ENCODE measurements at places on chromosomes 2 and 18.

GRCh38 chr2:150392614-150393013 is 94.9 kb downstream of the RND3 start:
- DNase-seq, result no peak

DNA sequence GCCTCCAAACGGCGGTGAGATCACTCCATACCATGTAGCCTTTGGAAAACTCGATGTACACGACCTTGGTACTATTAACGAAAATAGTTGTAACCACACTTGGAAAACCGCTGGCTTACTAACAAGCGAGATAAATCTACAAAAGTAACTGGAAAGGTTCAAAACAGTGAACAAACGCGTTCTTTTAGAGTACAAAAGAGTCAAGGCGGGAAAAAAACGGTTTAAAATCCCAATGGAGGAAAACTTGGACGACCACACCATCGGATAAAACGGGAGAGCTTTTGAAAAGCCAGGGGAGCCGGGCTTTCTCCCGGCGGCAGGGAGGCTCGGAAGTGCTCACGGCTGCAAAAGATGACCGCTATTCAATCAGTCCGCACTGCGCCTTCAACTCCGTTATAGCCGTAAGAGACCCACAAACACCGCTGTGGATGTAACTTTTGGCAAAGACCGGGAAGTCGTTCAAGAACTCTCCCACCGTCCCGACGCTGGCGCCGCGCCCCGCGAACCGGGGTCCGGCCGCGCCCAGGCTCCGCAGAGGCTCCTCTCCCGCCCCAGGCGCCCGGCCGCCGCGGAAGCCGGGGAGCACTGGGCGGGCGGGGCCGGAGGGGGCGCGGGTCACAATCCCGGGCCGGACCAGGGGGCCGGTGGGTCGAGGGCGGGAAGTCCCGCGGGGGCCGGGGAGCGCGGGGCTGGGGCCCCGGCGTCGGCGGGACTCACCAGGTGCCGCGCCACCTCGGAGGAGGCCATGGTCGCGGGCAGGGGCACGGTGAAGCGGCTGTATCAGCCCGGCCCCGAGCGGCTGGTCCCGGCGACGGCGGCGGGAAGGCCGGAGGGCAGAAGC is 465 bp downstream of the SEPTIN10 start:
- DNase-seq, result peak; percentile 38

DNA sequence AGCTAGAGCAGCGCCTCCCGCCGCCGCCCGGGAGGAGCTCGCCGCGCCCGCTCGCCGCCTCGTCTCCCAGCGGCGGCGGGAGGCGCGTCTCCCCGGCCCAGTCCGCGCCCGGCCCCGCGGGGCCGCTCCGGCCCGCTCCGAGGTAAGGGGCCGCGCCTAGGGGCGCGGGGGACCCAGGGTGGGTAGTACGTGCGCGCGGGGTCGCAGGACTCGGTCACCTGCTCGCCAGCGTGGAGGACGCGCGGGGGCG is 259 bp downstream of the NPAS2 start:
- DNase-seq, result no peak

DNA sequence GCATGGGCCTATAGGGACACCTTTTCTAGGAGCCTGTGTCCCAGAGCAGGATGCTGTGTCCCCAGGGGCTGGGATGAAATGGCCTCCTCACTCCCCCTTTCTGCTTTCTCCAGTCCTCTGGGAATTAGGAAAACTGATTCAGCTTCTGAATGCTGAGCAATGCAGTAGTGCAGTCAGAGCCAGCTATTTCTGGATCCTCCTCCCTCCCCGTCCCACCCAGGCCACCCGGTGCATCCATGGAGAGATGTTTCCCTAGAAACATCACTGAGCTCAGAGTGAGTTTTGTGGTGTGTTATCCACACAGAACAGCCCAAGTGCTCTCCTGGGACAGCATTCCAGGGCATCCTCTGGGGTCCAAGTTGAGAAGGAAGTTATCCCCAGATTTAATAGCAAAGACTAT is 125.5 kb downstream of the LOXHD1 start:
- DNase-seq, result no peak

DNA sequence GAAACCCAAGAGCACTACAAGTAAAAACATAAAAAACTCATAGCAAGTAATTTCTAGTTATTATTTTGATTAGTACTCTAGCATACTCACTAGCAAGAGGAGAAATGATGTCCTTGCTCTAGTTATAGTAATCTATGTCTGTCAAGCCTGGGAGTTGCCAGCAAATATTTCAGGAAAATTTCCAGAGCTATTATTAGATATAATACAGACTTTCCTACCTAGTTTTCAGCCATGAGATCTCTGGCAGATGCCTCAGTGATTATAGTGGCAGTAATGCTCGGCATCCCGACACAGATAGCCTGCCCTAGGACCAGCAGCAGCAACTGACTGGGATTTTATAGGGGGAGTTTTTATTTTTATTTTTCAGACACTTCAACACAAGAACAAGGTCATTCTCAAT is 224.4 kb downstream of the ZNF385B start:
- DNase-seq, result no peak

- DNase-seq, result no peak
Observed at GRCh38 chr2:201218780-201219179, 35.8 kb downstream of the CASP10 start.

DNA sequence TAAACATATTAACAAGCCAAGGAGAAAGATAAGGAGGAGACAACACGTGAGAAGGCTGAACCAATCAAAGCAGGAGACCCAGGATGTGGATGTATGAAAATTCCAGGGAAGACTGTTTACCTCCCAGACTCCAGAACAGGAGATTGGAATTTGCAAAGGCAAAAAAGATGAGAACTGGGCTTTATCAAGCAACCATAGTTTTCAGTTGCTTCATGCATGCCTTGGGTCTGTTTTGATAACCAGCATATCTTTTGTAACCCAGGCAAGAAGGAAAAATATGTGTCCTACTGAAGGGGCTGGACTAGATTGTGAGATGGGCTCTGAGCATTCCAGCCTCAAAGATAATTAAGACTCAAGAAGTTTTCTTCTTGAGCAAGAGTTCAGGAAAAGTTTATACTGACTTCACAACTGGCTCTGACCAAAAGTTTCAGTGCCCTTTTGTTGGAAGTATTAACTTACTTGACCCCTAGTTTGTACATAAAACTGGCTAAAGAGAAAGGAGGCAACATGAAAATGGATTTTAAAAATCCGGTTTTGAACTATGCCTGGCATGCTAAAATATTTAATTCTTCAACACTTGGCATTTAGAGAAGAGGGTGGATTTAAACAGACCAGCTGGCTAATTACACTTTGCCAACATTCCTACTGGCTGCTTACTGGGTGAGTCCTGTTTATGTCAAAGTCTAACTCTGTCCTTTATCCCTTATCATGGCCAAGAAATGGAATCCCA is 79.3 kb upstream of the CD28 start:
- no peak for DNase-seq

GRCh38 chr18:58867281-58867961 is 2.7 kb downstream of the ZNF532 start:
- DNase-seq, result no peak

GRCh38 chr2:179745635-179746256 is 115.7 kb downstream of the ZNF385B start:
- no peak for DNase-seq

GRCh38 chr18:74233933-74234325 is 57.8 kb downstream of the CYB5A start:
- DNase-seq, result no peak

- DNase-seq, result no peak
Observed at GRCh38 chr2:53356291-53356905, 411.2 kb upstream of the CHAC2 start.

DNA sequence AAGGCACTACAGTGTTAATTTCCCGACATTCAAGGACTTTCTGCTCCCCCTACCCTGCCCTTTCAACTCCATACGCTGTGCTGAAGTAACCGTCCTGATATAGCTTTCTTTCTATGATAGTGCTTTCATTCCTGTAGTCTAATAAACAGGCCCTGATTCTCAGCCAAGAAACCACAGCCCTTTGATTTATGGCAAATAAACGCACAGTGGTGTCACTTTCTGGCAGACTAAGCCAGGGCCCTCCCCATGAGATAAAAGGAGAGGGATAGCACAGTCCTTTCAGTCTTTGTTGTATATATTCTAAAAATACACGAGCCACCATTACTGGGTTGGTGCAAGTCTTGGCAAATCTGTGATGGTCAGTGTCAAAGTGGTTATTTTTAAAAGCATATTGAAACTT is 291.2 kb downstream of the ALPK2 start:
- no peak for DNase-seq

DNA sequence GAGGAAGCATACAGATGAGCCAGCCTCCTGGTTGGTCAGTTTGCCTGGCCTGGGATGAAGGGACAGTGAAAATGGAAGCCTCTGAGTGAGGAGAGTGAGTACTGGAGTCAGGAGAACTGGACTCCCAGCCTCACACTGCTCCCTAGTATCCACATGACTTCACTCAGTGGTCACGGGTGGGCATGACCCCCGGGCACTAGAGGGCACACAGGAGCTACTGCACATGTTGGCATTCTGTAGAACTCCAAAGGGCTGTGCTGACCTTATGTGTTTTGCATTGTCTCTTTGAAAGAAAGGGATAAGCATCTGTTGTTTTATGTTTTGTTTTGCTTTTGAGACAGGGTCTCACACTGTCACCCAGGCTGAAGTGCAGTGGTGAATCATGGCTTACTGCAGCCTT is 23.7 kb downstream of the NCAPH start:
- DNase-seq, result peak; percentile 27

DNA sequence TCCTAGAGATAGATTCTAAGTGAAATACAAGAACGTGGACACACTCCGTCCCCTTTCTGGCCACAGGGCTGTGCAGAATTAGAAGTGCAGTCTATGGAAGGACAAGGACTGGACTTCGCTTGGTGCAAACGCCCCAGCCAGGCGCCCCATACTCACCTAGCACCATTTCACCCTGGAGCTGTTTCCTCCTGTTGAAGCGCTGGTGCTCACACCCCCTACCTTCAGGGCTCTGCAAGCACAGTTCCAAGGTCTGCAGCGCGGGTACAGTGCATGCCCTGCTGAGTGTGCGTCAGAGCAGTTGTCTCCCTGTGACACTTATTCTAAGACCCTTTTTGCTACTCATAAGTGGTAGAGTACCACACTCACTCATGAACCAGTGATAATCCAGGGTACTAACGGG is 3.0 kb downstream of the HPCAL1 start:
- no peak for DNase-seq

GRCh38 chr2:217858519-217859491 is 144.0 kb downstream of the TNS1 start:
- peak; percentile 80 for DNase-seq

DNA sequence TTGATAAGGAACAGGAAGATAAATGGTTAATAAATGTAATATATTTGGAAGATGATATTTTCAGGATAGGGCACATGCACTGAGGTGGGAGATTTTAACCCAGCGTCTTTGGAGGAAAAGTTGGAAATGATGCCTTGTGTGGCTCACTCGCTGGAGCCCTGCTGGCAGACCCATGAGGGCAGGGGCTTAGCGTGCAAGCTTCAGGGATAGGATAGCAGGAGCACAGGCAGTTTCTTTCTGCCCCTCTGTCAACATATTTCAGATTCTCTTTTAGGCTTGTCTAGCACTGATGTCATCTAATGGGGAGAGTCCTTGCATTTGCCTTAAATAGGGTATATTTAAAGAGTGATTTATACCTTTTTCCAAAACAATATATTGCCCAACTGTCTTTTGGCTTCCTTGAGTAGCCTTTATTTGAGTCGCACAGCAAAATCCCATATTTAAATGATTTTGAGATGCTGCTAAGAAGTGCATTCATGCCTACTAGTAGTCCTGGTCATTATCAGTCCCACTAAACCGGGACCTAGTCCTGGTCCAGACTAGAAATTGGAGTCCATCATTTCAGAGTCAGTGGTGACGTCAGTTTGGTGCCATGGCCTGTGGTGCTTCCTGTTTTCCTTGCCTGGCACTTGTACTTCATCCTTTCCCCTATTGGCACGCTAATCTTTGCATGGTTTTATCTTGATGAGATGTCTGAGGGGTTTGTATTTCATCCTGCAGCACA is 45.8 kb downstream of the SH3RF3 start:
- no peak for DNase-seq

DNA sequence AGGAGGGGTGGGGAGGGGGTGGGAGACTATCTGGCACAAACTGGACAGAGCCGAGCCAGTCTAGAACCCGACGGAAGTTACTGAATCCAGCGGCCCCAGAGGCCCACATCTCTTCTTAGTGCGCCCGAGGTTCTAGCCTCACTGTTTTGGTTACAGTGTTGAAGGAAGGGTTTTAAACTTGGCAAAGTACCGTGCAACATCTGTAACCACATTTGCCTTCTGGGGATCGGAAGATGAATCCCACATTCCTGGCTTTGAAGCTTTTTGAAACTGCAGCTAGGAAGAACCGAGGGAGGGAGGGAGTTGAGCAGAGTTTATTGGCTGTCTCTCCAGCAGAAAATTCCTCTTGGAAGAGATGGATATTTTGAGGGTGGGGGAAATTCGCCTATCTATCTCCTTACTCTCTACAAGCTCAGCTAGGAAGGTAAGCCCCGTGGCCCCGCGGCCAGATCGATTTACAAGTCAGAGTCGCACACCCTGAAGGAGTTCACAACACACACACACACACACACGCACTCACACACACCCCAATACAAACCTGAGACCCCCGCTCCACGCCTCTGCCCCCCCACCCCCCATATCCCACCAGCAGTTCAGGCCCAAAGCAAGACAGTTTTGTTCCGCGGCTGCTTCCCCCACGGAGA is 1.0 kb downstream of the ACVR1 start:
- no peak for DNase-seq

GRCh38 chr2:105538840-105539239 is 140.0 kb upstream of the FHL2 start:
- DNase-seq, result no peak

DNA sequence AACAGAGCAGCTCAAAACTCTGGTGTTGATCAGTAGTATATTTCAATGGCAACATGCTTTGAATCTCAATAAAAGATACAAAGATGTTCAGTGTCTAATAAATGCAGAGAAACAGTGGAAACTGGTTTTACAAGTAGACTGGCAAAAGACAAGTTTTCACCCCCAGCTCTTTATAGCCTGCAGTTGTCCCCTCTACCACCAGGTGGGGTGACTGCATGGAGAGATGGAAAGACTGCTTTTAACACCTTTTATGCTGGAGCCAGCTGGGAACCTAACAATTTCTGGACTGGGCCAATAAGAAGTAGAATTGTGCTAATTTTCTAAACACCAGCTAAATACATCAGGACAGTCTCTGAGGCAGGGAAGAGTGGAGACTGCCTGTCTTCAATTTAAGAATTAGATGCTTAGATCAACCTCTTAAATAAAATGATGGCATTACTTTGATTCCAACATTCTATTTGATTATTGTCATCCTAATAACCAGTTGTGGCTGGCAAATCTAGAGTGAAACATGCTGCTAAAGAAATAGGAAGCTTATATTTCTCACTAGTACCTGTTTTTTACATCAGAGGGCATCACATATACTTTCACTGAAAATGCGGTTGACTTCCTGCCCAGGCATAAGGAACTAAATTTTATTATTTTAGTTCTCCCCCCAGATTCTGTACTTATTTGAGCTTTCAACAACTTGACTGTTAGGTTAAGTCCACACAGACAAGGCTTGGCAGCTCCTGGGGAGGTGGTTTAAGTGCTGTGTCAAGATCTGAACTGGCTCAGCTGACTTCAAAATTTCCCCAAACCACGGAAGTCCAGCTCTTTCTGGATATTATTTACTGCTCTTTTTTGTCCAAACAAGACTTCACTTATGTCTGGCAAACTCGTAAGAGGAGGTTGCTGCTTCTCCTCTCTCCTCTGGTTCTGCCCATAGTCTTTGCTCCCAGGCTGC is 140.5 kb downstream of the TPGS2 start:
- DNase-seq, result peak; percentile 89
